ENCODE measurements at places on chromosomes 16 and 17.

DNA sequence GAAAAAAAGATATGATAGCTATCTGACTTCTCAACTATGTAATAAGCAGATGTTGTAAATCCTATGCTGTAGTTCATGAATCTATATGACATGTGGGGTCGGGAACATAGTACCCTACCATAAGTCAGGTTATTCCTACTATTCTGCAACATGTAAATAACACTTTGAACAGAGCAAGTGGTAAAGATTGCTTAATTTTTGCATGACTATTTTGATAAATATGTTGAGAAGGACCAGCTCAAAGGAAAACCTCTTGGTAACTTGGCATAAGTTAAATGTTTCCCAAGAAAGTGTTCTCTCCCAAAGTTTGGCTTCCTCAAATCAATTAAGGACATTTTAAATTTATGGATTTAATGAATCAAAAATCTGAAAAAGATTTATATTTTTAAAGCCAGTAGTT is 62.1 kb downstream of the ABHD15 start:
- DNase-seq: no peak

- no peak for DNase-seq
Measured at GRCh38 chr16:85899444-85899843, 482 bp downstream of the IRF8 start.

DNA sequence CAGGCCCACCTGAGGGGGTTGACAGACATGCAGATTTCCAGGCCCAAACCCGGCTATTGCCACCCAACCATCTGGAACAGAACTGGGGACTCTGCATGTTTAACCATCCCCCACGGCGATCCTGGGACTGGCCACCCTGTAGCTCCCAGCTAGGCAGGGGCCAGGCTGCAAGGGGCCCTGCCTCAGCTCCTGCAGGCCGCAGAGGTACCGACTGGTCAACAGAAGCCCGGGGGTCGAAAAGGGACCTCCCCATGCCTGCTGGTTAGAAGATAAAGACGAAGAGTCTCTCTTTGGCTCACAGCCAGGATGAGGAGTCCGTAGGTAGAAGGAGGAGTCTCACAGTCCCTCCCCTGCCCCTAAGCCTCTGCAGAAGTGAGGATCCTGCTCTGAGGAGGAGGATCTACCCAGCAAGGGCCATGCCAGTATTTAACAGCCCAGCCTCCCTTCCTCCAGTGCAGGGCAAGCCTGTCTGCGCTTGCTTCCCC is 223.4 kb upstream of the TNRC6C start:
- no peak for DNase-seq

DNA sequence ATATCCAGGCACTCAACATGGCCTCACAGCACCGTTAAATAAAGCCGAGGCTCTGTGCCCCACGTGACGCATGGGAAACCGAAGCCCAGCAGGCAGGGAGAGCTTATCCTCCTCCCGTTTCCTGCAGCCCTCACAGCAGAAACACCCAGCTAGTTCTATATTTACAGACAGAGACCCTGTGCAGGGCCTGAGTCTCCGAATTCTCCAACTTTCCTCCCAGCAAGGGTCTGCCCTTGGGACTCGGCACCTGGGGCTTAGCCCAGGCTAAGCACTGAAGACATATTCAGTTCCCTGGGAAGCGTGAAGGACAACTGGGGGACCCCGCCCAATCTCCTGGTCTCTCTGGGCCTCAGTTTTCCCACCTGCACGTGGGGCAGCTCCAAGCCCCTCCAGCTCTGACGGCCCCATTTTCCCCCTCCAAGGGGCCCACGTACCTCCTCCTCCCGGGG is 29.2 kb downstream of the TRPV3 start:
- no peak for DNase-seq

DNA sequence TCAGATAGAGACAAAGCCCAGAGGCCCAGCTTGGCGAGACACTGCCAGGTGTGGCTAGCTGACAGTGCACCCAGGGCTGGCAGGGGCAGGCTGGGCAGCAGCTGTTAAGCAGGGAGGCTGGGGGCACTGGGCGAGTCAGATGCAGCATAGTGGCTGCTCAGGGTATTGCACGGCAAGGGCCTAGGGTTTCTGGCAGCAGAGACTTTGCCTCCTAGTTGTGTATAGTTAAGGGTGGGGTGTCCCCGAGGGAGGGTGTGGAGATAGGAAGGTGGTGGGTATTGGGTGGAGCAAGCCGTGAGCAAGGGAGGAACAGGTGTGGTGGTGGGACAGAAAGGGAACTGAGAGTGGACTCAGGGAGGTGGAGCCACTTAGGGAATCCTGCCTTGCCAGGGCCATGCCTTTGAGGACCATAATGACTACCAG is 66.0 kb downstream of the SMPD3 start:
- DNase-seq: no peak

Data from activated naive CD4-positive, alpha-beta T cell treated with anti-CD3 and anti-CD28 coated beads, Interleukin-2, amount 50 U/mL, for 72 hours (primary cell).